ENCODE measurements at places on chromosomes 1 and 21.

DNA sequence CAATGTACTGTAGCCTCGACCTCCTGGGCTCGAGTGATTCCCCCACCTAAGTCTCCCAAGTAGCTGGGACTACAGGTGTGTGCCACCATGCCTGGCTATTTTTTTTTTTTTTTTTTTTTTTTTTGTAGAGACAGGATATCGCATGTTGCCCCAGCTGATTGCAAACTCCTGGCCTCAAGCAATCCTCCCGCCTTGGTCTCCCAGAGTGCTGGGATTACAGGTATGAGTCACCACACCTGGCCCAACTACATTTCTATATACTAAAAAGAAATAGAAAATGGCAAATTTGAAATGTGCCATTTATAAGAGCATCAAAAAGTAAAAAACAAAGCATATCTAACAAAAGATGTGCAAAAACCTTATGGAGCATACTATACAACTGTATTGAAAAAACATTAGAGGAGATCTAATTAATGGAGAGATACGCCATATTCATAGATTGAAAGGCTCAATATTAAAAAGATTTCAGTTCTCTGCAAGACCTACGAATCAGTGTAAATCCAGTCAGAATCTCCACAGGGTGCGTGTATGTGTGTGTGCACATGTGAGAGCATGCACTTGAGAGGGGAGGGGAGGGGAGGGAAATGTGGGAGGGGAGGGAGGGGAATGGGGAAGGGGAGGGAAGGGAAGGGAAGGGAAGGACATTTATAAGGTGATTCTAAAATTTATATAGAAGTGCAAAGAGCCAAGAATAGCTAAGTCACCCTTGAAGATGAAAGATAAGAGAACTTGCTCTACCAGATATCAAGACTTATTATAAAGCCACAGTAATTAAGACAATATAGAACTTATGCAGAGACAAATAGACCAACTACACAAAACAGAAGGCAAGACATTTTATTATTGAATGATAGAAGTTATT is 15.5 kb upstream of the PADI4 start:
- no peak for DNase-seq

GRCh38 chr1:28640766-28641165 is 2.1 kb downstream of the TAF12 start:
- no peak for DNase-seq

- no peak for DNase-seq
Observed at GRCh38 chr1:30225357-30225756, 498.0 kb downstream of the MATN1 start.

- no peak for DNase-seq
Observed at GRCh38 chr1:30687886-30688285, 35.5 kb downstream of the MATN1 start.

GRCh38 chr1:56934430-56935060 is 31.3 kb downstream of the C8B start:
- no peak for DNase-seq

GRCh38 chr1:64136752-64137411 is 66.5 kb upstream of the UBE2U start:
- no peak for DNase-seq

- no peak for DNase-seq
Observed at GRCh38 chr1:151128800-151129199, 17.6 kb downstream of the SEMA6C start.

DNA sequence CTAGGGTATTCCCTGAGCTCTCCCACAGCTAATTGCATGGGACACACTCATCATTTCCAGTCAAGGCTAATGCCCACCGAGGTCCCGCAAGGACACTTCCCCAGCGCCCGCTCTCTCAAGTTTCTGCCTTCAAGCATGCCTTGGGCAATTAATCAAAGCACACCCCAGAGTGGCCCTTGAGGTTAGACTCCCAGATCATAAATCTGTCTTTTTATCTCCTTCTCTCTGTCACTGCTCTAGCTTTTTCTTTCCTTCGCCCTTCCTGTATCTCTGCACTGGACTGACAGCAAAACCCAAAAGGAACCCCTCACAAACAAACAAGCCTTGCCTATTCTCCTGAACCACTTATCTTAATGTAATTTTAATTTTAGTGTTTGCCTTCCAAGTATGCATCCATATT is 7.9 kb upstream of the EXOSC10 start:
- no peak for DNase-seq

GRCh38 chr1:227921461-227922185 is 26.1 kb downstream of the WNT9A start:
- no peak for DNase-seq

DNA sequence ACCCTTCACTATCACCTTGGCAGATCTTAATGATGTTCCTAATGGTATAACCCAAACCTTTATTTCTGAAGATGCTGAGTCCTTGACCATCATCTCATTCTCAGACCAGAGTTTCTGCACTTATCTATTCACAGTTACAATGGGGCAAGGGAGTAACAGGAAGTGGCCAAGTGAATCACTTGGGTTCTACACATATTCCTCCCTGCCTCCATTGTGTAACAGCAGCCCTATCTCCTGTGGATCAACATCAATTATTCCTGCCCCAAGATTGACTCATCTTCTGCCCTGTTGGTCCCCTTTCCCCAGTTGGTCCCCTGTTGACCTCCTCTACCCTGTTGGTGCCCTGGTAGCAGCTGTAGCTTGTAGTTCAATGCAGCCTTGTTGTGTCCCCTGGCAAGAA is 10.3 kb upstream of the S100A7 start:
- DNase-seq = no peak

DNA sequence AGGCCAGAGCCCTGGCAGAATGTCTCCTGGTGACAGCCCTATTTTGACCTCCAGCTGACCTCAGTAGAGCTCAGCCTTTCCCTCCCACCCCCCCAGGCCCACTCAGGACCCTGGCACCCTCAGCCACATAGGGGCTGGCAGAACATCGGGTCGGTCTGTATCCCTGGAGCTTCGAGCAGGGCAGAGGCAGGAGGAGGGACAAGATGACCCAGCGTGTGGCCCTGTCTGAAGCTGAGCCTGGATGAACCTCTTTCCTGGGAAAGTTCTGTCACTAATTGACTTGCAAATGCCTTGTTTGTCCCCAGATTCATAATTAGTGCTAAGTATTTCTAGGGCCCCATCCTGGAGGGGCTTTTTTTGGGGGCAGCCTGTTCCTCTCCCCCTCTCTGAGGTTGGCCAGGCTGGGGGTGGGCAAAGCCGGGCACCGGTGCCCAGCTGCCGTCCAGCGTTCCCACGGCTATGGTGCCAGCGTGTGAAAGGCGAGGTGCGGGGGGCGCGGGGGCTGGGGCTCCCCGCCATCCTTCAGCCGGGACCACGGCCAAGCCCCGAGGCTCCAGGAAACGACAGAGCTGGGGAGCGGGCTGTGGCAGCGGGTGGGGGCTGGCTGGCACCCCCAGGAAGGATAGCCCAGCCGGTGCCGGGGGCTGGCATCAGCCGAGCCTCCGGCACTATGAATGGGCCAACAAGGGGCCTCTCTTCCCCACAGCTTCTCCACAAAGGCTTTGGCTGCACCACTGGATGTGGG is 31.4 kb downstream of the RHBG start:
- DNase-seq = no peak

DNA sequence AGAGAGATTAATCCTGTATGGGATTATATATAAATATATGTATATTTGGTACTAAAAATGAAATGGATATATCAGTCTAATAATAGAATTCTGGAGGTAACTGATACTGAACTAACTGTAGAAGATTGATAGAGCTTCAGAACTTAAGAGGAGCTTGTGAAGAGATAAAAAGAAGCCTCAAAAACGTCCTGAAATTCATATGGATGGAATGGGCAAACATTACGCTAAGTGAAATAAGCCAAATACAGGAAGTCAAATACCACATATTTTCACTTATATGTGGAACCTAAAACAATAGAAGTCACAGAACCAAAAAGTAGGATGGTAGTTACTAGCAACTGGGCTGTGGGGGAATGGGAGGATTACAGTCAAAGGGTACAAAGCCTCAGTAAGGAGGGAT is 36.0 kb upstream of the ADGRL4 start:
- no peak for DNase-seq

DNA sequence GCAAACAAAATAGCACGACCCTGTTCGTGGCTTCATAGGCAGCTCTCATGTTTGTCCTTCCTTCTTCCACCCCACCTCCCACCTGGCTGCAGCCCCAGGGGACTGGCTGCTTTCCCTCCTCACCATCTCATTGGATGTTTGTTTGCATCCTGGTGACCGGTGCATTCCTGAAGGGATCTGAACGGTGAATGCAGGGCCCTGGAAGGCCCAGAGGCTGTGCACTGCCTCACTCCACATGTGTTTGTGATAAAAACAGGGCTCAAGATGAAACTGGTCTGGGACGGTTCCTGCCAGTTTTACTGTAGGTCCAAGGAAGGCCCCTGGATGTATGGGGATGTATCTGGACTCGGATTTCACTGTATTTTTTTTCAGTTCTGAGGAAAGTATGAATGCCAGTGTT is 42.8 kb downstream of the CNN3 start:
- no peak for DNase-seq

GRCh38 chr1:55034476-55035133 is 4.7 kb upstream of the PCSK9 start:
- no peak for DNase-seq

DNA sequence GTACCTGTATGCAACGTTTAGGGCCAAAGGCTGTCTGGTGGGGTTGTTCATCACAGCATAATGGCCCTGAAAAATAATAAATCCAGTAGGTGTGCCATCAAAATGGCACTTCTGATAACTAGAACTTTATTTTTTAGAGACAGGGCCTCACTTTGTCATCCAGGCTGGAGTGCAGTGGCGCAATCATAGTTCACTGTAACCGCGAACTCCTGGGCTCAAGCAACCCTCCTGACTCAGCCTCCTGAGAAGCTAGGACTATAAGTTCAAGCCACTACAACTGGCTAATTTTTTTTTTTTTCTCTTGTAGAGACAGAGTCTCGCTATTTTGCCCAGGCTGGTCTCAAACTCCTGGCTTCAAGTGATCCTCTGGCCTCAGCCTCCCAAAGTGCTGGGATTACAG is 4.7 kb downstream of the SNAPIN start:
- DNase-seq = no peak

GRCh38 chr1:28773105-28773504 is 36.4 kb downstream of the YTHDF2 start:
- DNase-seq = no peak

Data from cortex of kidney (tissue), 1 donor.